ENCODE measurements at places on chromosomes 16 and 17.

GRCh38 chr17:76870377-76870714 is 2.1 kb downstream of the MGAT5B start:
- no peak for ATAC-seq

- no peak for ATAC-seq
These were observed 124.9 kb downstream of the METRNL start for GRCh38 chr17:83204230-83204725.

DNA sequence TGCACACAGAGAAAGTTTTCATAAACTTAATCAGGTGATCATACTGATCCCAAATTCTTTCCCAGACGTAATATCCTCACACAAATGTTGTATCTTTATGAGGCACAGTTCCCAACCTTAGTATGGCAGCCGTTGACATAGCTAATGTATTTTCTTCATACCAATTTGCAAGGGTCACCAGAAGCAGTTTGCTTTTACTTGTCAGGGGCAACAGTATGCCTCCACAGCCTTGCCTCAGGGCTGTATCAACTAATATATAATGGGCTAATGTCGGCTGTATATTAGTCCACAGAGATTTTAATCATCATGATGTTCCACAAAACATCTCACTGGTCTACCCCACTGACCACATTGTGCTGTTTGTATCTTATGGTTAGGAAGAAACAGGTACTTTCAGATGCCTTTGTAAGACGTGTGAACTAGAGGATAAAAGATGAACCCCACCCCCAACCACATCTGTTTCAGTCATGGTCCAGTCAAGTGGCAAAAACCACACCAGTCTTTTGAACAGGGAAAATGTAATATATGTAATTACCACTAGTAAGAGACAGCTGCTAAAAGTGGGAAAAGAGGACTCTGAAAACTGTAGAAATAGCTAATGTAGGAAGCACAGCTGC is 55.2 kb downstream of the GAN start:
- ATAC-seq, result no peak

GRCh38 chr17:51813140-51813783 is 345.3 kb downstream of the CA10 start:
- no peak for ATAC-seq

- no peak for ATAC-seq
These were observed 44.9 kb upstream of the CNEP1R1 start for GRCh38 chr16:49980166-49980565.

- peak; percentile 87 for ATAC-seq
These were observed 89.1 kb downstream of the KATNIP start for GRCh38 chr16:27638833-27639560.

GRCh38 chr16:2810651-2811050 is 6.4 kb upstream of the PRSS21 start:
- no peak for ATAC-seq

- peak; percentile 25 for ATAC-seq
These were observed 12.6 kb upstream of the SRRM2 start for GRCh38 chr16:2739625-2740430.

DNA sequence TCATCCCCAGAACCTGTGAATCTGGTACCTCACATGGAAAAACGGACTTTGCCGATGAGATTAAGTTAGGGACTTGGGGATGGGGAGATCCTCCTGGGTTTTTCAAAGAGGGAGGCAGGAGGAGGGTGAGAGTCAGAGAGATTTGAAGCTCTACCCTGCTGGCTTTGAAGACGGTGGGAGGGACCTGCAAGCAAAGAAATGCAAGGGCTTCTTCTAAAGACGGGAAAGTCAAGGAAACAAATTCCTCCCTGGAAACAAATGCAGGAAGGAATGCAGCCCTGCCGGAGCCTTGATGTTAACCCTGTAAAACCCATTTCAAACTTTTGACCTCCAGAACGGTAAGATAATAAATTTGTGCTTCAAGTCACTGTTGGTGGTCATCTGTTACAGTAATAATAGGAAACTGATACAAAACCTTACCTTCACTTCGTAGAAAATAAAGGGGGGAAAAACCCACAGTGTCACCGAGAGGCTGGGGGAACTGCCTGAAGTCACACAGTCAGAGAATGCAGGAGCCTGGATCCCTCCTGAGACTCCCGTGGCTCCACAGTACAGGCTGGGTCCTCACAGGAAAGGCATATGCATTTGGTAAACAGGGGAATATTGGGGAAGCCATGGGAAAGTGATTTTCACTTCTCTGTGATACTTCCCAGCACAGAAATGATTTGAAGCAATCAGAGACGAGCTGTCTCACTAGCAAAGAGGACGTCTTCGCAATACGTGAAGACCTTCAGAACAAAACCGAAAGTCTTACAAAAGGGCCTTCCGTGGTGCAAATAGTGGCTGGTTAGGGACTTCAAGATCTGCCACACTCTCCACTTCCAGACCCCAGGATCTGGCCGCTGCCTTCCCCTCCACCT is 58.9 kb upstream of the CLEC3A start:
- no peak for ATAC-seq

GRCh38 chr17:41003926-41004325 is 4.2 kb upstream of the KRTAP3-2 start:
- ATAC-seq, result no peak

DNA sequence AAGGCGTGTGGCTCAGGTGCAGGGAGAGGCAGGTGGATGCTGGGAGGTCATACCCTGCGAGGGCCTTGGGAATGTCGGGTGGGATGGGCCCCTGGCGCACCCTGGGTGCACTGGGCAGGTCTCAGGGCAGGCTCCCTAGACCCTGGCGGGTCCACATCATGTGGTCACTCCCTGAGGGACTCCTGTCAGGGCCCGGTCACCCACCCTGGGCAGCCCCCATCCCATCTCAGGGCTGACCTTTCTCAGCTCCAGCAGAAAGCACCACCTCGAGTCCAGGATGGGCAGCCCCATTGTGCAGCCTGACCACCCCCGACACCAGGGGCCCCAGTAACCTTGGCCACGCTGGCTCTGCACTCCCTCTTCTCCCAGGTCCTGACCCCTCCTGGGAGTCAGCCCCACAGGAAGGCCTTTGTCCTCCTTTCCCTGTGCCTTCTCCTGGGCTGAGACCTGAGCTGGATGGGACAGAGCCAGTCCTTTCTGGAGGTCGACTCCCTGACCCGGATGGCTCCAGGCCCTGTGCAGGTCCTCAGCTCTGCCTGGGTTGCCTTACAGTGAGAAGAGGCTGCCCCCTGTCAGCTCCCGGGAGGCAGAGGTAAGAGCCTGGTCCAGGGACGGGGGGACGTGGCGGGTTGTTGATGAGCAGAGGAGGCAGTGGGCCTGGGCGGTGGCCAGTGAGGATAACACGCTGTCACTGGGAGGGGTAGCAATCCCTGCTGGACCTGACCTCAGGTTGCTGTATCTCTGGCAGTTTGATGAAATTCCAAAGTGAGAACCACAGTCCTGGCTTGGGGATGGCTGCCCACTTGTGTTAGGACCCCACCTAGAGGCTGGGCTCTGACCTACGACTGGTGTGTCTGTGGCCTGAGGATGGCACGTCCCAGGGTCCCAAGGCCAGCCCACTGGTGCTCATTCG is 77.9 kb downstream of the GOSR1 start:
- ATAC-seq, result no peak

GRCh38 chr17:31573861-31574260 is 182.4 kb downstream of the RAB11FIP4 start:
- ATAC-seq, result no peak

DNA sequence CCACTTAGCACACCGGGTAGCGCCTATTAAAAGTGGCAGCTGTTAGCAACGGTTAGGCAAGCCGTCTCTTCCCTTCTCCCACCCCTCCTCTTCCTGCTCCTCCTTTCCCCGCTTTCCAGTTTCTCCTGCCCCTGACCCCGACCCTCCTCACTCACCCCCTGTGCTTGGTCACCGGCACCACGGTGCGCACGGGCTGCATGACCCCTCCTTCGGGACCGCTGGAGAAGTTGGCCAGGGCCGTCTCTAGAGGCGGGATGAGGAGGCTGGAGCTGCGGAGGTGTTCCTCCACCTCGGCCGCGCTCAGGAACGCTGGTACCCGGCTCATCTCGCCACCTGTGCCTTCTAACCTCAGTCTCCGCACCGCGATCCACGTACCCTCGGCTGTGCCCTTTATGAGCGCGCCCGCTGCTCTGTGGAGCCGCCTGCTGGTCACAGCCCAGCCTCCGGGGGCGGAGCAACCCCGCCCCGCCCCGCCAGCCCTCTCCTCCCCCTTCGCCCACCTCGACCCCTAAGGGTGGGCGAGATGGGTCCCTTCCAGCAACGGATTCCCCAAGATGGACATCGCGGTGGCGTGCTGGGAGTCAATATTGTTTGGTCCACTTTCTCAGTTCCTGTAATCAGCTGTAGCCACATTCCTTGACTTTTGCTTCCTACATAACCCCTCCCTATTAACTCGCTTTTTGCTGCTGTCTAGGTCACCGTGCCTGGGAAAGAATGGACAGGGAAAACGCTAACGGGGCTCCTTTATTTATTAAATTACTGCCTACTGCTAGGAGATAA is at the start of gene CRYM:
TSS of gene CRYM (minus strand) at position 364 of the 780 bp plus-strand sequence. CDS start at position 325, 39 bp downstream.
- ATAC-seq, result peak; percentile 88

DNA sequence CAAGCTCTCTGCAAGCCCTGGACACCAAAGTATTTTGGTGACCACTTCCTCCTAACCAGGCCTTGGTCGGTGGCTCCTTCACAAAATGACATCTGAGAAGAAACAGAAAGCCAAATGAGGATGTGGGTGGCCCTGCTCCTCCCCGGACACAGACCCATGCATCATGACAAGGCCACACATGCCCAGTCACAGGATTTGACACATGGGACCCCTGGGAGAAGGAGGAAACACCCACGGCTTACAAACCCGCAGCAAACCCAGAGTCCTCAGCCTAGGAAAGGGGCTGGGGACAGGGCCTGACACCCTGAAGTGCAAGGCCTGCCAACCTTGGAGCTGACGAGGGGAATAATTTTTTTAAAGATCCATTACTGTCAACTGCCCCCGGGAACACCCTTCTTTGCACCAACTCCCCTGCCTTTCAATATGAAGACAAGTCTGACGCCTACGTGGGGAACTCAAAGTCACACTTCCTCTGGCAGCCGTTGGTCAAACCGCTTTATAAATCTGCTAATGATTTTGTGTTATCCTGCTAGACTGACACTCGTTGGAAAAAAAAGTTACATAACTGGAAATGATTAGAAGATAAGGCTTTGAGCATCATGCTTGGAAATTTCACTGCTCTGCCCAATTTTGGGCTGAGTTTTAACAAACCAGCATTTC is 41.3 kb downstream of the GAS7 start:
- ATAC-seq, result no peak

GRCh38 chr17:2850991-2851390 is 54.8 kb downstream of the RAP1GAP2 start:
- ATAC-seq, result no peak

GRCh38 chr17:50608700-50609379 is 25.8 kb upstream of the ABCC3 start:
- ATAC-seq, result no peak

GRCh38 chr16:2121853-2122252 is 13.8 kb downstream of the PKD1 start:
- ATAC-seq, result peak; percentile 11

DNA sequence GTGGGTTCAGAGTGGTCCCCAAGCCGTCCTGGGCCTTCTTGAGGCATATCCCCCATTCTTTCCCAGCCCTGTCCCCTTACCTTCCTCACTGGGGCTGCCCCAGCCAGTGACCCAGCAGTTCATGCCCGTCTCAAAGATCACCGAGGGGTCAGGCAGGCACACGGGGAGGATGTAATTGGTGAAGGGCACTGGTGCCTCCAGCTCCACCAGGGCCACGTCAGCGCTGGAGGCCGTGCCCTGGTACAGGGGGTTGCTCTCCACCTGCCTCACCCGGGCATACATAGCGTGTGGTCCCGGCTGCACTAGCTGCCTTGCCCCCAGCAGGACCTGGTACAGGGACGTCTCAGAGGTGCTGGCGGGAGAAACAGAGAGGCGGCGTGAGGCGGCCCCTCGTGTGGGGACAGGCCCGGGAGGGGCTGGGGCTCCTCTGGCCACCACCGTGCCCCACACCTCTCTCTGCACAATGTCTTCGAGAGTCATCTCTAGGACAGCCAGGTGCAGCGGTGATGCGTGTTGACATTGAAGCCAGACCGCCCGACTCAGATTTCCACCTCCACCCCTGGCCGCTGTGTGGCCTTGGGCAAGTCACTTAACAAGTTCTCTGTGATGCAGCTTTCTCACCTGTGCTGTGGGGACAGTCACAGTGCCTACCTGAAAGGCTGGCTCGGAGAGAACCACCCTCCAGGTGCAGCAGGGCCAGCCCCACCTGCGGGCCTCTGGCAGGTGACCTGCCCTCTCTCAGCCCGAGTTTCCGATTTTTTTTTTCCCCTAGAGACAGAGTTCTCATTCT is 5.8 kb downstream of the PRSS27 start:
- ATAC-seq, result peak; percentile 42

DNA sequence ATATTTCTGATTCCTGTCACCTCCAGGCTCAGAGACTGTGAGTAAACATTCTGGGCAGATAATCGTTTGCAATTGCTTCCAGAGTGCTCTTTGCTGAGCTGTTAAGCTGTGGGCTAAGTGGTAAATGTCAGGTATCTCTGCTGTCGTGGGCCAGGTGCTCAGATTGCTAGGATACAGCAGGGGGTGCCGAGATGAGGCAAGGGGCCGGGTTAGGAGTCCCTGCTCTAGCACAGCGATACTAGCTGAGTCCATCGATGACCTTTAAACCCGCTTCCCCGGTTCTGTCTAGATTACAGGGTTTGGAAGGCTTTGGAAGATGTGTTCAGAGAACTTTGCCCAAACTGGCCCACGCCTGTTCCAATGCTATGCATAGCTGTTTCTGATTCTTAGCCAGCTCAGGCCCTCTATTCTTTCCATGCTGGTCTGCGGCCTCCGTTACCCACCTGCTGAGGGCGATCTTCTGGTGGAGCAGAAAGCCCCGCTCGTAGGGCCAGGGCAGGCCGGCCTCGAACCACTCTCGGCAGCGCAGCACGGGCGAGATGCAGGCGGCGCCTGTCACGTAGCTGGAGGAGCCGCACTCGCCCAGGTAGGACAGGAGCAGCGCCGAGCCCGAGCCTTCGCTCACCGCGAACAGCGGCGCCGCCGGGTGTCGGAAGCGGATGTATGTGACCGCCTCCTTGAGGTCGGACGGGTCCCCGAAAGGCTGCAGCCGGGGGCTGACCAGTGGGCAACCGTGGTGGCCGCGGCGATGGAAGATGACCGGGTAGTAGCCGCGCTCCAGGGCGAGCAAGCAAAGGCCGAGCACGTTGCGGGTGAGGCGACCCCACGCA is 979 bp downstream of the ABHD15 start:
- ATAC-seq, result peak; percentile 29

DNA sequence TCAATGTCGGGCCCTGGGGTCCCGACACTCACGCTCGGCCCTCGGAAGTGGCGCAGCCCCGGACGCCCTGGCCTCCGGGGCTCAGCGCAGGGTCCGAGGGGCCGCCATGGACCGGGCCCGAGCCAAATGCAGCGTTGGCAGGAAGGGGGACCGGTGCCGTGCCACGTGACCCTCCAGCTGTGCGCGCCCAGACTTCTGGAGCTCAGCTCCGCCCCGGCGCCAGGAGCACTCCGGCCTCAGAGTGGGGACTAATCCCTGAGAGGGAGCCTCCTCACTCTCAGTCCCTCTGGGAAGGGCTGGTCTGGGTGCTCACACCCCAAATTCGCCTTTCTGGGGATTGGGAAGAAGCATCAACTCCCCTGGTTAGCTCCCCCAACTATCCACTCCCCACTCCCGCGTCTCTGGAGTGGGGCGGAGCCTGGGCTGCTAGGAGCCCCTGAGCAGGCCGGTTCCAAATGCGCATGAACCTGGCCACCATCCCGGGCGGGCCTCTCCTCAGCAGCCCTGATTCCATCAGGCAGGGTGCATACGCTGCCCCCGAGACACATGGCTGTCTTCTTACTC is at the start of gene B3GNT9:
TSS of gene B3GNT9 (minus strand) at position 166 of the 564 bp plus-strand sequence. CDS start 513 bp downstream, outside the sequence.
- peak; percentile 53 for ATAC-seq

All from esophagus mucosa (tissue), 1 donor.